ENCODE measurements at places on chromosomes 11 and 22.

DNA sequence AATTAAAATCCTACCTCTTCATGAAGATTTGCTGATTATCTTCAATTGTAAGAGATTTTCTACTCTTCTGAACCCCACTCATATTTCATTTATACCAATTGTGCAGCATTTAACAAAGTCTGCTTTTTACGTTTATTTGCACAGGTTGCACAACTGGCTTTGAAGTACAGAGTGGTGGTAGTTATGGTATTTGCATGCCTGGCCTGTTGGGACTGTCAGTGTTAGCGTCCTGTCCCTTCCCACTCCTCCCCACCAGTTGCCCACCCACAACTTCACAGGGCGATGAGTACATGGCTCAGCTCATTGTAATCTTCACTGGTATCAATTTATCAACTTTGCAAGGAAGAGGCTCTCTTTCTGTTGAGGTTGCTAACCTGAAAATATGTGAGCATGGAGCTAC lies 372.3 kb downstream of the AASDHPPT start:
- no peak for DNase-seq

GRCh38 chr11:61019037-61019831 lies 47.8 kb downstream of the CD6 start:
- no peak for DNase-seq

DNA sequence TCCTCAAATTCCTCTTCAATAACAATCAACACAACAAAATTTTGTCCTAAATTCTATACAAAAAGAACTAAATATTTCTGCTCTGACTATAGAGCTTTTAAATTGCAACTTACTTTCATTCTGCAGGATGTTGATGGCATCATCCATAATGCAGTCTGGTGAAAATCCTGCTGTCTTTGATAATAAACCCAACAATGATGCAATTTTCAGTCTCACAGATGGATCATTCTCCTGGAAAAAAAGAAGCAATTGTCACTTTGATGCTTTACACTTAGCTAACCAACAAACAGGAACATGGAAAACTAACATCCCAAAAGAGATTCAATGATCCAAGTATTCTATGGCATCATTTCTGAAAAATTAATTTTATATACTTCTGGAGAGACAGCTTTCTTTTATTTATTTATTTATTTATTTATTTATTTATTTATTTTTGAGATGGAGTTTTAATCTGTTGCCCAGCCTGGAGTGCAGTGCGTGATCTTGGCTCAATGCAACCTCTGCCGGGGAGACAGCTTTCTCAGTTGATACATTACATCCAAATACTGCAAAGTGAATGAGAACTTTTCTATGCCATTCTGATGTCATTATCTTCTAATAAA lies 13.0 kb downstream of the INTS4 start:
- DNase-seq = no peak

- no peak for DNase-seq
Measured at GRCh38 chr11:7536100-7536499, 22.3 kb downstream of the PPFIBP2 start.
